GM12865 (cell line): ENCODE measurements at places on chromosomes 13 and 19.

GRCh38 chr19:40619333-40620160 is 18.4 kb downstream of the LTBP4 start:
- DNase-seq = no peak

GRCh38 chr13:90120026-90120425 is 1227.5 kb upstream of the MIR17HG start:
- no peak for DNase-seq

GRCh38 chr19:47020992-47021496 is 1.4 kb downstream of the NPAS1 start:
- peak; percentile 30 for DNase-seq

- peak; percentile 59 for DNase-seq
Measured at GRCh38 chr19:2618611-2619010, 83.9 kb downstream of the GNG7 start.

- DNase-seq = peak; percentile 67
Measured at GRCh38 chr13:80979035-80979641, 638.2 kb upstream of the SPRY2 start.

DNA sequence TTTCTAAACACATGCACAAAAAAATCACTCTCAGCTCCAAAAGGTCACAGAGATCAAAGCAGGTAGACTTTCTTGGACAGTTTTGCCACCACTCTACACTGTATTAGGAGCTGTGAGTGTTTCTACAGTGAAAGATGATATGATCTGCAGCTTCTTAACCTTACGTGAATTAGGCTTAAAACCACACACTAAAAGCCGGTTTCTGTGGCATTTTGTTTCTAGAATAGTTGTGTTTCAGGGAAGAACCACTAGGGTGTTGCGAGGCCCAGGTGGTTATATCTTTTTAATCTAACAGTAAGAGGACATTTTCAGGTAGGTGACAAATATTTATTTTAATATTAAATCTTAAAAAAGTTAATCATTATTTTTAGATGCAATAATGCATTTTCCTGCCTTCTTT is 216.4 kb downstream of the KLF5 start:
- DNase-seq = no peak
